ENCODE measurements at places on chromosomes 2 and 18. TPM values are rescaled to one million over a fixed set of nuclear protein-coding genes. Genes with fewer than 3 reads are reported as not detected.

DNA sequence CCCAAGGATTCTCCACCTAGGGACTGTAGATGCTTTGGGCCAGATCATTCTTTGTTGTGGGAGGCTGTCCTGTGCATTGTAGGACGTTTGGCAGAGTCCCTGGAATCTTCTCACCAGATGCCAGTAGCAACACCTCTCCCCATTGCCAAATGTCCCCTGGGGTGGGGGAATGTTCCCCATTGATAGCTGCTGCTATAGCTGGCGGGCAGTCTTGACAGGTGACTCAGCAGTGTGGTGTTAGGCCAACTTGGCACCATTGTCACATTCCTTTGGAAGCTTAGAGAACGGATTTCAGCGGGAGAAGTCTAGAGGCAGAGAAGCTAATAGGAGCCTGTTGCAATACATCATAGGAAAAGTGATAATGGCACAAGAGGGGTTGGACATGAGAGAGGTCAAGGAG is 495.7 kb upstream of the SMIM21 start:
- peak; percentile 81 for DNase-seq

DNA sequence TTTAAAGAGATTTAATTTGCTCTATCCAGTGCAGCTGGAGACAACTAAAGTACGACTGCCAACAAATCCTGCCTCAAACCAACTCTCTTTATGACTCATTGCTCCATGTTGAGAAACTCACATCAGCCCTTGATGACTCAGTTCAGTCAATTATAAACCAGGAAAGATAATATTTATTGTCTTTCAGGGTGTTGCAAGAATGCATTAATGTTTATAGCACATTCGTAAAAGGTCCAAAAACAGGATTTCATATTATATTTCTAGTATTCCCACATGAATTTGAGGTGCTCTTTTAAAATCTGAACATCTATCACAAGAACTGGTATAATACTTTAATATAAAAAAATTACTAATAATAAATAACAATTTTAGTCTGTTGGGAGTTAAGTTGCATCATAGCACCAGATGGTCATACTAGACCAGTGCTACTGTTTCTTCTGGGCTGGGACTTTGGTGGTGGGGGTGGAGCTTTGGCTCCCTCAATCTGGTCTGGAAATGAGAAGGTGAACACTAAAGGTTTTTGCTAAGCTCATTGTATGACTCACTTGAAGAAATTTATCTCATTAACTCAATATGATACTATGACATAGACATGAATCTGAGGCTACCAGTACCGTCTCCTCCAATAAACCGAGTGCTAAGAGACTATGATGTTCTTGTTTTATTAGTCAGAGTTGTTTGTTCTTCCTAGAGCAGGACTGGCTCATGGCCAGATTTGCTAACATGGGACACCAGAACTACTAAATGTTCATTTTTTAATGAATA is 26.6 kb upstream of the MAP3K20 start:
- DNase-seq, result peak; percentile 63

GRCh38 chr2:177114712-177115111 is 97.9 kb upstream of the HNRNPA3 start:
- no peak for DNase-seq

- no peak for DNase-seq
Measured at GRCh38 chr2:127843677-127844076, 14.3 kb downstream of the POLR2D start.

- peak; percentile 85 for DNase-seq
Measured at GRCh38 chr2:23662941-23663920, 263.7 kb downstream of the ATAD2B start.

DNA sequence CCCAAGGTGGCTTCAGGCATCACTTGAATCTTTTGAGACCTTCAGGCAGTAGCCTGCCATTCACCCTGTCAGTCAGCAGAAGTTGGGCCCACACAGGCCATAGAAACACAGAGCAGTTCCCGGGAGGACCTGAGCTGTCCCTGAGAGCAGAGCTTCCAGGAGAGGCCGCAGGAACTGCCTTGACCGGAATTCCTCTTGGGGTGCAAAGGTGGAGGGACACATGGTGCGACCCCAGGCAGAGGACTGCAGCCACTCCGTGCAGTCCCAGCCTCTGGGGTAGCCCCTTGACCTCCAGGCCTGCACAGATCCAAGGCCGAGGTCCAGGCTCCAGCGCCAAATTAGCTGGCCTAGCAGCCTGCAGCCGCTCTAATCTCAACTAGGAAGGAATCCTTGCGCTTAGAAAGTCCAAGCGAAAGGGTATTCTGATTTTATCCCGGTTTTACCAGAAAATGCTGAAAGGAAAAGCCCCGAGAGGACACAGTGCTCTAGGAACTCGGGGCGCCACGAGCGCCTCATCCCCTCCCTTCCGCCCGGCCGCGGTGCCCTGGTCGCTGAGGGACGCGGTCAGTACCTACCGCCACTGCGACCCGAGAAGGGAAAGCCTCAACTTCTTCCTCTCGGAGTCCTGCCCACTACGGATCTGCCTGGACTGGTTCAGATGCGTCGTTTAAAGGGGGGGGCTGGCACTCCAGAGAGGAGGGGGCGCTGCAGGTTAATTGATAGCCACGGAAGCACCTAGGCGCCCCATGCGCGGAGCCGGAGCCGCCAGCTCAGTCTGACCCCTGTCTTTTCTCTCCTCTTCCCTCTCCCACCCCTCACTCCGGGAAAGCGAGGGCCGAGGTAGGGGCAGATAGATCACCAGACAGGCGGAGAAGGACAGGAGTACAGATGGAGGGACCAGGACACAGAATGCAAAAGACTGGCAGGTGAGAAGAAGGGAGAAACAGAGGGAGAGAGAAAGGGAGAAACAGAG is 5.4 kb downstream of the SIX2 start:
- DNase-seq, result no peak

The SH3YL1 gene
- total RNA-seq, result 17.4 TPM

The OTX1 gene
- not detected for total RNA-seq

The DSG4 gene
- not detected for total RNA-seq

The DCC gene
- total RNA-seq, result not detected

The ALLC gene
- total RNA-seq, result 0.25 TPM

The FAM110C gene
- total RNA-seq, result 7.7 TPM

The PUS10 gene
- total RNA-seq, result 3.4 TPM

The ANKRD30B gene
- not detected for total RNA-seq

Measured in right cardiac atrium (tissue), 5 donors.